Renal cortical epithelial cell (primary cell): ENCODE measurements at places on chromosomes 16 and 17. TPM values are rescaled to one million over a fixed set of nuclear protein-coding genes. Genes with fewer than 3 reads are reported as not detected.
A peak's percentile ranks its signal among the peaks of the same experiment; 100 is the strongest.

DNA sequence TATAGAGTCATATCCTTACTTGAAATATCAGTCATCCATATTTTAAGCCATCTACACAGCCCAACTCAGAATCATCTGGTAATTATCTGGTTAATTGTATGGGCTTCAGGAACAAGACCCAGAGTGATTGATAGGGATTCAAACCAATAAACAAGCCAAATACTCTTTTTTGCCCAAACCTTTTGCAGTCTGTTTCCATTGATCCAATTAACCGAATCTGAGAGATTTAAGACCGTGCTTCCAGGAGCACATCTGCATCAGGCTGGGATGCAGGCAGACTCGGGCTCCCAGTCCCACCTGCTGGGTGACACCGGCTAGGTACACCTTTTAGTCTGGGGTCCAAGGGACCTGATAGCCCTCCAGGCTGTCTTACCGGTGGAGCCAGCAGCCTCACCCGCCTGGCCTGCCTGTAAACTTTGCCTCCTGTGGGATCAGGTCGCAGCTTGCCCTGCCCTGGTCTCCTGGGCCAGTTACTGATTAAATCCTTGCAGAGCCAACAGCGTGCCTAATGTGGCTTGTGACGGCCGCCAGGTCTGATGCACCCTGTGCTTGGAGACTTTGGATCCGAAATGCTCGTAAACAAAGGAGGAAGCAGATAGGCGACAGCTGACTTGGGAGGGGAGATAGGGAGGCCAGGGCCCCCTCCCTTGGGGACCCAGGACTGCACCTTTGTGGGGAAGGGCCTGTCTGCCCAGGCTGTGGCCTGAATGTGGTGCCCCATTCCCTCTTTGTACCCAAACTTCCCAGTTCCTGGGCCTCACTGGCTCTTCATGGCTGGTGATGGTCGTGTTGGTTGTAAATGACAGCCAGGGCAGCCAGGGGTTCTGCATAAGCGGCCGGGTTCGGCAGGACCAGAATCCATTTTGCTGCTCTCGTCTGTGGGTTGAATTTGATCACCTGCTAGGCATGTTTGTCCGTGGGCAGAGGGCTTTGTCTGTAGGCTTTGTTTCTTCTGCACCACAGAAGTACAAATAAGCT, 3.8 kb downstream of the CMIP start:
- DNase-seq, result peak; percentile 64

GRCh38 chr17:53736516-53737240, 86.0 kb upstream of the KIF2B start:
- peak; percentile 96 for DNase-seq

DNA sequence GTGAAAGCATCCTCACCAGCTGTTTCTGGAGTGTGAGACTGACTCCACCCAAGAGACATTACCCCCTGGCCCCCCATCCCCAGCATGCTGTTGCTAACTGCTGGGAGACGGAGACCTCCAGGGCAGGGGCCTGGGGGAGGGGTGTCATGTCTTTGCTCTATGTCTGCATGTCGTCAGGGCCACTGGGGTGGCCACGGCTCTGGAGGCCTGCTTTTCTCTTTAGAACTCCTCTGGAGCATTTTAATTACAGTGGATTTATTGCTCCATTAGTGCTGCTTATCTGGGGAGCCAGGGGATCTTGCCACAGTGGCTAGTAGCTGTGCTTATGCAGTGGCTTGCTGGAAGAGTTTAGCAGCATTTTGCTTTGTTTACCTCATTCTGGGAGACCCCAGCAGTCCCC, 32.3 kb downstream of the CLEC16A start:
- no peak for DNase-seq

- no peak for DNase-seq
Measured at GRCh38 chr17:58219789-58220183, 731 bp upstream of the MKS1 start.

- no peak for DNase-seq
Measured at GRCh38 chr17:50023520-50023919, 28.5 kb upstream of the DLX3 start.

DNA sequence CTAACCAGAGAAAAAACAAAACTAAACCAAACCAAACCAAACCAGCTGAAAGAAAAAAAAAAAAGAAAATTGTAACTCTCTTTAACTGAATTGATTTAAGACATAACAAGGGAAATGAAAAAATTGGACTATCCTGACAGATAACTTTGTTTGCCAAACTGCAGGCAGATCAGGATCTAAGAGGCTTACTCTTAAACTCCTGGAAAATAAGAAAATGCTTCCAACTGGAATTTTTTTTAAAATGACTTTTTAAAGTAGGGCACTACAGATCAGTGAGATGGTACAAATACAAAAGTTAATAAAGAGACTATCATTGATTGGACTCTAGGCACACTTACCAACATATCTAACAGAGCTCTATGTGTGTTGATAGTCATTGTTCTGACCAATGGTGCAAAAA, 125.5 kb upstream of the KCNJ16 start:
- no peak for DNase-seq

GRCh38 chr17:6392609-6393350, 42.1 kb downstream of the AIPL1 start:
- no peak for DNase-seq

DNA sequence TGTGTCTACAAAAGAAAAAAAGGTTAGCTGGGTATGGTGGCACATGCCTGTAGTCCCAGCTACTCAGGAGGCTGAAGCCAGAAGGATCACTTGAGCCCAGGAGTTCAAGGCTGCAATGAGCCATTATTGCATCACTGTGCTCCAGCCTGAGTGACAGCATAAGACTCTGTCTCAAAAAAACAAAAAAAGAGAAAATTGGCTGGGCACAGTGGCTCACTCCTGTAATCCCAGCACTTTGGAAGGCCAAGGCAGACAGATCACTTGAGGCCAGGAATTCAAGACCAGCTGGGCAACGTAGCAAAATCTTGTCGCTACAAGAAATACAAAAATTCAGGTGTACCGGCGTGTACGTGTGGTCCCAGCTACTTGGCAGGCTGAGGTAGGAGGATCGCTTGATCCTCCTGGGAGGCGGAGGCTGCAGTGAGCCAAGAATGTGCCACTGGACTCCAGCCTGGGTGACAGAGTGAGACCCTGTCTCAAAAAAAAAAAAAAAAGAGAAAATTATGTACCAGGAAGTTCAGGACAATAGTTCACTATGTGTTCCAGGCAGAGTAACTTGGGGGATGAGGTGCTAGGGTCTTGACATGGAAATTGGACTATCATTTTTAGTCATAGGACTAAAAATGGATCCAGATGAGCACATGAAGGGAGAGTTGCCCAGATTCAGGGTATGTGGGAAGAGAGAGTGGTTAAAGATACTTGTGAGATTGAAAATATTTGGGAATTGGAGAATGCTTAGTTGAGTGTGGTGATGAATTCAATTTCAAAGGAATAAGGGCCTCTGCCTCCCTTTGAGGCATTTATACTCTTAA, 11.0 kb downstream of the ALDH3A2 start:
- no peak for DNase-seq

ACE gene
- 0.52 and 0.55 TPM in 2 replicates for total RNA-seq

CA10 gene
- total RNA-seq, result not detected in 2 replicates

TEKT5 gene
- 0.25 TPM in 1 of 2 replicates, not detected in the other for total RNA-seq
